ENCODE measurements at places on chromosomes 4 and X.

DNA sequence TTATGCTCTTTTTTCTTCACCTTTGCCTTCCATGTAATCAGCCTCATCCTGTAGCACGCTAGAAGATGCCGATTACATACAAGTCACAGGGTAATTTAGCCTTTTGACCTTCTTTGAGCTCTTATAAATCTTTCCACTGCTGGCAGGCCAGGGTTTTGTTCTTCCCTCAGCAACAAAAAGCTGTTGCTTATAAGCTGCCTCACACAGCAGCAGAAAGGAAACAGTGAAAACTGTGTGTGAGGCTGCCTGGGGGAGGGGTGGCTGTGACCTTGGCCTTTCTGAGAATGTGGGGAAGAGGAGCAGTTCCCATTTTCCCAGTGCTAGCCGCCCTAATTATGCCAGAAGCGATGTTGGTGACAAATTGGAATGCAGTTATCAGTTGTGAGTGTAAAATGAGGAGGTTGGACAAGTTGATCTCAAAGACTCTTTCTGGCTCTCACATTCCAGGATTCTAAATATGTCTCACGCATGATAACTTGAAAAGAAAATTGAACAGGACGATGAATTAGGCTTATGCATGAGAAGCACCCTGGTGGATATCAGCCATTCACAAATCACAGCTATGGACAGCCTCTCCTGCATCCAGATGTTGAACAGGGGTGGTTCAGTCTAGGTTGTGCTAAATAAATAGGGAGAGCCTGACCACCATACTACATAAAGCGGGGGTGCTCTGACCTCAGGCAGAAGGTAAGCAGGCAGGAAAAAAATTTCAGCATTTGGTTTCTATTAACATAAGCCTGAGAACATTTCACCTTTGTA is 25.7 kb downstream of the SLITRK2 start:
- H3K4me3 ChIP-seq, result no peak overlapping the region
- peaks cover 3% of the 10 kb centered on the region for H3K4me1 ChIP-seq
- no peaks in the 10 kb centered on the region for H3K27me3 ChIP-seq
- no peak for DNase-seq

DNA sequence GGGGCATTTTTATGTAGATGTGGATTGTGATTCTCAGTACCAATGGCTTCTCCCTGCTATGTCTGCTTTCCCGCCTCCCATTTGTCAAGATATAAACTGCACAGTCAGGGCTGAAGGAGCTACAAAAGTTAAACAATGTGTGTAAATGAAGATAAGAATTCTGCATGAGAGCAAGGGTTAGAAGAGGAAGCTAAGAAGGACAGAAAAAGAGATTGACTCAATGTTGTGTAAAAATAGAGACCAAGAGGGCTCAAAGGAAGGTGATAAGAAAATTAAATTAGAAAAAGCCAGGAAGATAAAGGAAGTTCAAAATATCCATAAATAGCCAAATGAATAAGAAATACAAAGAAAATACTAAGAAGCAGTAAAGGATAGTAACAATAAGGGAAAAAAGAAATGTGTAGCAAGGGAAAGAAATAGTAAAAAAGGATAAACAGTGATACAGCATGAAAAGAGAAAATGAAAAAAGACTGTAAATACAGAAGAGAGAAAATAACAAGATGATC is 82.5 kb downstream of the AMELX start:
- no peak for DNase-seq
- H3K4me3 ChIP-seq, result no peak overlapping the region
- no peaks in the 10 kb centered on the region for H3K36me3 ChIP-seq
- H3K27ac ChIP-seq, result peak overlapping the region; percentile 52

GRCh38 chr4:71944956-71945355 is 86.8 kb upstream of the NPFFR2 start:
- H3K4me3 ChIP-seq, result no peak overlapping the region
- H3K36me3 ChIP-seq, result peaks cover 15% of the 10 kb centered on the region
- peaks cover 2% of the 10 kb centered on the region for H3K27me3 ChIP-seq
- no peak overlapping the region for H3K27ac ChIP-seq
- no peaks in the 10 kb centered on the region for H3K4me1 ChIP-seq

- H3K27ac ChIP-seq, result no peak overlapping the region
- peaks cover 2% of the 10 kb centered on the region for H3K27me3 ChIP-seq
- no peak overlapping the region for H3K4me3 ChIP-seq
These were observed 15.6 kb downstream of the MAML3 start for GRCh38 chr4:140138428-140138827.

DNA sequence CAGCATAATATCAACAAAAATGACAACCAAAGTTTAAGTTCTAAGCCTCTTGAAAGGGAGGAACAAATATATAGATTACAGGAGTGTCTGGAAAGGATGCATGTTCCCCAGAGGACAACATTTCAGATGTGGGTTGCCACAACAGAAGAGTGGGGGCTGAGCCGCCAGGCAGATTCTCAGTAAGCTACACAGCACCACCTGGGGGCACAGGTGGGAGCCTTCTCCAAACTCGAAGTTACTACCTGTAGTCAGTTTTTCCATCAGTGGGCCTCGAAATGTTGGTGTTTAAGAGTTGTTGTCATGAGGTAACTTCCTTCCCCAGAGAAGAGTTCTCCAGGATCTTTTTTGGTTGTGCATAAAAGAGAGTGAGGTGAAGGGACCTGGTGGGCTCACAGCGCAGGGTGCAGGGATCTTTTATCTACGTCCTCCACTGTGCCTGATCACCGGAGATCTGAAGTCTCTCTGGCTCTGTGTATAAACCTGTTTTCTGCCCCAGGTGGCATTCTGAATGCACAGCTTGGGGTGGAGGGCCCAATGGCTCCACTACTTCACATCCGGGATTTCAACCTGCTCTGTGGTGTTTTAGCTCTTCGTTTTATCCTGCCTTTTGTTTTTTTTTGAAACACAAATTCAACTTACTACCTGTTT is 58.4 kb upstream of the STS start:
- no peak for DNase-seq
- peak overlapping the region; percentile 36 for H3K27ac ChIP-seq
- peaks cover 2% of the 10 kb centered on the region for H3K27me3 ChIP-seq
- no peaks in the 10 kb centered on the region for H3K36me3 ChIP-seq
- peaks cover 43% of the 10 kb centered on the region for H3K4me1 ChIP-seq
- H3K4me3 ChIP-seq, result no peak overlapping the region

DNA sequence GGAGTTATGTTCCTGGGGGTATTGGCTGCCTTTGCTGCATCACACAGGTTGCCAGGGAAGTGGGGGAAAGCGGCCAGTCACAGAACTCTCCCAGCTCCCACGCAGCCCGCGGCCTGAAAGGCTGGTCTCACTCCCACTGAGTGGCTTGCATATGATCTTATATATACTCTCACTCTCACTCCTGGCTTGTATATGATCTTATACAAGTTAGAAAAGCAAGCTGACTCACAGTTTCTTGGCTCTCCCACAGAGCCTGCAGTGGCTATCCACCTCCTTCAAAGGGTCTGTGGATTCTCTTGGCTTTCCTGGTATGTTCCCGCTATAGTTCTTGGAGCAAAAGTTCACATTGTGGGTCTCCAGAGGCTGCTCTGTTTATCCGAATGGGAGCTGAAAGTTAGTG is 833.5 kb upstream of the GALNTL6 start:
- H3K4me1 ChIP-seq, result no peaks in the 10 kb centered on the region
- H3K27ac ChIP-seq, result no peak overlapping the region
- no peak for DNase-seq
- no peaks in the 10 kb centered on the region for H3K27me3 ChIP-seq
- no peaks in the 10 kb centered on the region for H3K36me3 ChIP-seq
- H3K4me3 ChIP-seq, result no peak overlapping the region

DNA sequence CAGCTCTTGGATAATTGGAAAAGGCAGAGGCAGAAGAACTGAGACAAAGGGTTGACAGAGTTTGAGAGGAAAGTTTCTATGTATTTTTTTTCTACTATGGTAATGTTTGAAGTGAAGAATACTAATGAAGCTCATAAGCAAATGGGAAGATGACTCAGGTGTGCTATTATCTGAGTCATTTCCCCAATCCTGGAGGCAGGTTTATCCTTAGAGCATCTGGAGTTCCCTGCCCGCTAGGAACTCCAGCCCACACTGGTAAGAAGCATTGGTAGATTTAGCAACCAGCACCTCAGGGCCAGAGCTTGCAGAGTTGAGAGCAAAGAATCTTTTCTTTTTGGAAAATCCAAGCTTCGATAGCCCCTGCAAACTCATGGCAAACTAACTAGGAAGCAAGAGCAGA is 55.2 kb downstream of the DOCK11 start:
- no peaks in the 10 kb centered on the region for H3K4me1 ChIP-seq
- H3K27ac ChIP-seq, result no peak overlapping the region
- H3K27me3 ChIP-seq, result no peaks in the 10 kb centered on the region
- no peak overlapping the region for H3K4me3 ChIP-seq
- no peak for DNase-seq

- no peaks in the 10 kb centered on the region for H3K4me1 ChIP-seq
- peak; percentile 68 for DNase-seq
- H3K4me3 ChIP-seq, result no peak overlapping the region
- no peaks in the 10 kb centered on the region for H3K36me3 ChIP-seq
These were observed 94.1 kb upstream of the GPR50 start for GRCh38 chrX:151082077-151082948.

- peak overlapping the region; percentile 4 for H3K4me3 ChIP-seq
- no peaks in the 10 kb centered on the region for H3K36me3 ChIP-seq
- H3K27ac ChIP-seq, result peak overlapping the region; percentile 64
- DNase-seq, result no peak
- no peaks in the 10 kb centered on the region for H3K27me3 ChIP-seq
These were observed 17.1 kb upstream of the ARHGEF6 start for GRCh38 chrX:136797787-136798186.

DNA sequence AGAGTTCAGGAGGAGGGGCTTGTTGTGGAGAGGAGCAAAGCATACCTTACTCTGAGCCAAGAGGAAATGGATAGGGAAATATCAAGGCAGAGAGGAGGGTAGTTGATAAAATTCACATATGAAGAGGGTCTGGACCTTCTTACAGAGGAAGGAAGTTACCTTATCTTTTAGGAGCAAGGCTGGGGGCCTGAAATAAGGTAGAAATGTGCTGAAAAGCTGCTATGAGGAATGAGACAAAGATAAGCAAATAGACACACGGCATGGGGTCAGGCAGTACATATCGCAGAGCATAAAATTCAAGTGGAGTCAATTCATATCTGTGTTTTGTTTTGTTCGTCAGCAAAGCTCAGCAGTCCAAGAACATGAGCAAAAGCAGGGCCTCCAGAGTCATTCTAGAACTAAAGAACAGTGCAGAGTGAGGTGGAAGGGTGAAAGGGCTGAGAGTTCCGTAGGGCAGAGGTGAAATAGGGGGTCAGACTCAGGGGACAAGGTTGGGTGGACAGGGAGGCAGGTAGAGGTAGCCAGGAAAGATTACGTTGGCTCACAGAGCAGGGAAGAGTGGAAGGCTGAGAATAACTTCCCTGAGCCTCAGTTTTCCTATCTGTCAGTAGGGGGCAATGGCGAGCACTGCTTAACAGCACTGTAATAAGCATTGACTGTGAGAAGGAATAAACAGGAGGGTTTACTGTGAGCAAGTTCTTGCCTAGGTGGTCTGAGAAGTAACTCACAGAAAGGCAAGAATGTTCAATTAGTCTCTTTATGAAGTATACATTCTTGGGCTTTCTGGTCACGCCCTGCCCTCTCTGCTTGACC is 9.2 kb downstream of the VSIG4 start:
- no peaks in the 10 kb centered on the region for H3K4me1 ChIP-seq
- H3K4me3 ChIP-seq, result no peak overlapping the region
- H3K27me3 ChIP-seq, result peaks cover 2% of the 10 kb centered on the region
- no peaks in the 10 kb centered on the region for H3K36me3 ChIP-seq
- DNase-seq, result peak; percentile 3

- H3K27me3 ChIP-seq, result peaks cover 7% of the 10 kb centered on the region
- H3K36me3 ChIP-seq, result no peaks in the 10 kb centered on the region
- H3K27ac ChIP-seq, result peak overlapping the region; percentile 79
- H3K4me3 ChIP-seq, result peak overlapping the region; percentile 99
- peak; percentile 25 for DNase-seq
- H3K4me1 ChIP-seq, result peaks cover 24% of the 10 kb centered on the region
These were observed 1.0 kb downstream of the RASGEF1B start for GRCh38 chr4:81470456-81471297.

DNA sequence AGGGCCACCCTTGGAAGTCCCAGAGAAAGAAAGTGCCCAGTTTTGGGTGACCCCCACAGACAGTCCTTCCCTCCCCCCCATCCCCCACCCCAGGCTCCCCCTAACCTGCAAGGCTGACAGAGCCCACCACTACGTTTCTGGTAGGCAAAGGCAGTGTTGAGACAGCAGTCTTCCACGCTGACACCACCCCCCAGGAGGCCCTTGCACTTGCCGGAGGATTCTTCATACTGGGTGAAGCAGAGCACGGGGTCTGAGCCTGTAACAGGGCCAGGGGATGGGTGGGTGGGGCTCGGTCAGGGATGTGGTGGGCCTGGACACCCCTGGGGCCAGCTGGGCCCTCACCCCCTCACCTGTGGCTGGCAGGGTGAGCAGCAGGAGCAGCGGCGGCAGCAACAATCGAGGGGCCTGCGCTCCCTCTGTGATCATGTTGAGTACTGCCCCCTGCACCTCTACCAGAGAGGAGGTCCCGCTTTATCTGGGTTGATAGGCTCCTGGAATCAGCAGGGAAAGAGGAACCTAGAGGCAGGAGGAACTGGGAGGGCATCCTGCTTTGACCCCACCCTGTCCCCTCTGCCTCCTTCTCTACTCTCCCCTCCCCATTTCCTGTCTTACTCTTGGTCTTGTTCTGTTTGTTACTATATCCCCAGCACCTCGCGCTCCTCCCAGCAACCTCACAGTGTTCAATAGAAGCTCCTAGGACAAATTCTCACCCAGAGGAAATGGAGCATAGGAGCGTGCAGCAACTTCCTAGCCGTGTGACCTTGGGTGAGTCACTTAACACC is at the start of gene CFP:
Gene CFP (minus strand): TSS at position 512 of the 782 bp plus-strand sequence. CDS start 86 bp downstream, at position 426.
- H3K36me3 ChIP-seq, result peaks cover 3% of the 10 kb centered on the region
- no peak for DNase-seq
- H3K4me1 ChIP-seq, result peaks cover 10% of the 10 kb centered on the region
- H3K27ac ChIP-seq, result peak within 1 kb of the TSS; percentile 36
- H3K27me3 ChIP-seq, result peaks cover 3% of the 10 kb centered on the region

DNA sequence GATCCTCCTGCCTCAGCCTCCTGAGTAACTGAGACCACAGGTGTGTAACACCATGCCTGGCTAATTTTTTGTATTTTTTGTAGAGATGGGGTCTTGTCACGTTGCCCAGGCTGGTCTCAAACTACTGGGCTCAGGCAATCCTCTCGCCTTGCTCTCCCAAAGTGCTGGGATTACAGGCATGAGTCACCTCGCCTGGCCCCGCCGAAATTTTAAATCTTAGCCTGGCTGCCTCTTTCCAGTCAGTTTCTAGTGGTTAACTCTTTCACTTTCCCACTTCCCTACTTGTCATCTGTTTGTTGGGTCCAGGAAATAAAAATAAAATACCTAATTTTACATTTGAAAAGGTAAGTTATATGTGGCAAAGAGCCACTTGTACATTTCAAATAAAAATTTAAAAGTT is 62.4 kb downstream of the TMEM165 start:
- H3K36me3 ChIP-seq, result peaks cover 12% of the 10 kb centered on the region
- peaks cover 1% of the 10 kb centered on the region for H3K27me3 ChIP-seq
- H3K4me1 ChIP-seq, result no peaks in the 10 kb centered on the region

- H3K36me3 ChIP-seq, result peaks cover 11% of the 10 kb centered on the region
- no peak for DNase-seq
- H3K27me3 ChIP-seq, result peaks cover 2% of the 10 kb centered on the region
- peaks cover 11% of the 10 kb centered on the region for H3K4me1 ChIP-seq
- H3K4me3 ChIP-seq, result peak overlapping the region; percentile 47
- H3K27ac ChIP-seq, result no peak overlapping the region
These were observed 15.8 kb upstream of the SRD5A3 start for GRCh38 chr4:55330241-55330640.
